Astrocyte (in vitro differentiated cells and primary cell): ENCODE measurements at places on chromosomes 7 and 10.

GRCh38 chr7:2608921-2609411, 22.8 kb upstream of the TTYH3 start:
- DNase-seq: no peak

- DNase-seq: no peak
Observed at GRCh38 chr10:59910867-59911266, 4.5 kb upstream of the CCDC6 start.

DNA sequence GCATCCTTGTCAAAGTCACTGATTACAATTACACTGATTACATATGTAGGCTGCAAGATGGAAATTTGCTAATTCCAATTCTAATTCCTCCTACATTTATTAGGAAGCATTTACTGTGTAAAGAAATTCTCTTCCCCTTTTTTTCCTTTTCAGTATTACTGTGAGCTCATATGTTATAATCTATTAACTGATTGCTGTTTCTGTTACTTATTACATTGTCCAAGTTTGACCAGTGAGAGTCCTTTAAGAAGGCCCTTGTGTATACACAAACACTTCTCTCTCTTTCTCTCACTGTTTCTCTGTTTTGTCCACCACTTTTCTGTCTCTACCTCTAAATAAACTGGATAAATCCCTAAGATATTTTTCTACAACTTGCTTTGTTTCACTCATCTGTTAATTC, 31.5 kb downstream of the PHF14 start:
- DNase-seq: no peak

DNA sequence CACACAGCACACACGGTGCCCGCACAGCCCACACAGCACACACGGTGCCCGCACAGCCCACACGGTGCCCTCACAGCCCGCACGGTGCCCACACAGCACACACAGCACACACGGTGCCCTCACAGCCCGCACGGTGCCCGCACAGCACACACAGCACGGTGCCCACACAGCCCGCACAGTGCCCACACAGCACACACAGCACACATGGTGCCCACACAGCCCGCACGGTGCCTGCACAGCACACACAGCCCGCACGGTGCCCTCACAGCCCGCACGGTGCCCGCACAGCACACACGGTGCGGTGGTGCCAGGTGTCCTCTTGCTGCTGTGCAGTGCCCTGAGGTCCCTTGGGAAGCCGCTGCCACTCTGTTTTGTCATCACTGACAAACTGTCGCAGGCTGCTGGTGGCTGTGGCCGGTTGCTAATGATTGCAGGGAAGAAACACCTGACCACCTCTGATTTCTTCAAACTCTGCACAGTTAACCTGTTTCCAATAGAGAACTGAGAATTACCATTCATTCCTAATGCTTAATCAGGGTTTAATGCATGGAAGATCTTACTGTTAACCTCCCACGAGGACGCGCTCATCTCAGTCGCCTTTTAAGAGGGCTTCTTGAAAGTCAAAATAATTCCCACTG, 66.9 kb downstream of the GLRX3 start:
- DNase-seq: no peak

GRCh38 chr10:68049289-68050078, 25.6 kb downstream of the HERC4 start:
- no peak for DNase-seq

GRCh38 chr7:100568896-100569844, 4.5 kb downstream of the SAP25 start:
- no peak for DNase-seq

- no peak for DNase-seq
Observed at GRCh38 chr10:43234471-43235041, 32.3 kb downstream of the RASGEF1A start.

- DNase-seq: no peak
Observed at GRCh38 chr7:123655614-123656013, at the start of gene LMOD2. LMOD2 (plus strand) TSS chr7:123655866; CDS start chr7:123655964, 98 bp downstream.

DNA sequence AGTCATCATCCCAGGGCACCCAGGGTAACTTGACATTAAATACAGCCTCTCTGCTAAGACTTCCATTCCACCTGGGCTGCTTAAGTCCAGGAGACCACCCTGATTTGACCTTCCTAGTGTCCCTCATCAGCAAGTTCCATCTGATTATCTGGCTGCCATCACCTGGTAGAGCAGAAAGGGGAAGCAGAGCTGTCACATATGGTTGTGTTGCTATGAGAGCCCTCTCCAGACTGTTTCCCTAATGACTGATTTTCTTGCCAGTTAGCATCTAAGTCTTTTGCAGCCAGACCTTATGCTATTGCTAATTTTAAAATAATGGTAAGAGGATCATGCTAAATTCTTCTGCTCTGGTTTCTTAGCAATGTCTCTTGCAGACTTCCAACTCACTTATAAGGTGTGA, 38.7 kb downstream of the KCNH2 start:
- DNase-seq: no peak

- no peak for DNase-seq
Observed at GRCh38 chr10:51935341-51935740, 235.9 kb upstream of the CSTF2T start.

GRCh38 chr7:13078105-13078504, 390.7 kb downstream of the ARL4A start:
- DNase-seq: no peak

DNA sequence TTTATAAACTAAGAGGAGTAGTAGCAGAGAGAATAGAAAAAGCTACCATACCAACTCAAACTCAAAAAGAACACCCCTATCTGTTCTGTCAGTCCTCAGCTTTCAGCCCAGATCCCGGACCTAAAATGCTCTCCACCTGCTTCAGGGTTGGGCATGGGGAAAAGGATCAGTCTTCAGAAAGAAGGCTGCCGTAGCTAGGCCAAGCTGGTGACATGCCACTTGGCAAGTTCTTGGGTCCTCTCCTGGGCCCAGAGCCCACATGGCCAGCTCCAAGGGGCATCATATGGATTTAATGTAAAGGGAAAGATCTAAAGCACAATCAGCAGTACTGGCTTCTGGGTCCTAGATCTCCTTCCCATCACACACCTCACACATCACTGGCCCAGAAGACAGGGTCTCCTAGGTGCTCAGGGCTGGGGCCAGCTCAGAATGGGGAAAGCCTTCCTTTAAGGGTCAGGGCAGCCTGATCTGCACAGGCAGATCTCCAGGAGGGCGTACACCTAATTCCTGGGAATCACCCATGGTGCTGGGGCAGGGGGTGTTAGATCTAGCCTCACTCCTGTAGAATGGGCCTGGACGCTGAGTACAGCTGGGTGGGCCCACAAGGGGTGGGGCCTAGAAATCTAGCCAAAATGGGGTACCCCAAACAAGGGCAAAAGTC, 2.5 kb downstream of the VAX1 start:
- DNase-seq: no peak

- DNase-seq: peak; percentile 64
Observed at GRCh38 chr7:12256090-12256489, 45.0 kb downstream of the TMEM106B start.

GRCh38 chr10:11141571-11142091, 124.0 kb downstream of the CELF2 start:
- no peak for DNase-seq

- DNase-seq: peak; percentile 20
Observed at GRCh38 chr7:94907026-94907810, at the start of gene PPP1R9A. PPP1R9A (plus strand) TSS chr7:94907594; CDS start chr7:94910114, 2,520 bp downstream.

GRCh38 chr10:77877441-77878344, 48.9 kb downstream of the DLG5 start:
- peak; percentile 59 for DNase-seq

GRCh38 chr10:132371641-132372081, 25.3 kb upstream of the PWWP2B start:
- no peak for DNase-seq

- peak; percentile 26 for DNase-seq
Observed at GRCh38 chr7:28107960-28108359, 72.6 kb downstream of the JAZF1 start.
